ENCODE measurements at places on chromosomes 1 and 21.
A peak's percentile ranks its signal among the peaks of the same experiment; 100 is the strongest.

DNA sequence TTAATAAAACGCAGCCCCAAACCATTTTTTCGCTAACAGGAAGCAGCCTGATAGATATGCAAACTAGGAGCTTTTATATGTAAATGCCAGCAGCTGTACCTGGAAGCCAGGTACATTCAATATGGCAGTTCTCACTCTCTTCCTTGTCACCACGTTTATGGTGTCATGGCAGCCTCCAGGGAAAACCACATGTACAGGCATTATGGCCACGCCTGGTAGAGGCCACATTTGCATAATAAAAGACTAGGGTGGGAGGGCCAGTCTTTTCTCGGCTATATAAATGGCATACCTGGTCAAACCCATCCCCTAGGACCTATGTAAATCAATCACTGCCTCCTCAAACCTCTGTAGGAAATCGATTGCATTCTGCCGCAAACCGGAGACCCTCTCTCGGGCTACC lies 247.5 kb downstream of the NEGR1 start:
- DNase-seq = no peak

DNA sequence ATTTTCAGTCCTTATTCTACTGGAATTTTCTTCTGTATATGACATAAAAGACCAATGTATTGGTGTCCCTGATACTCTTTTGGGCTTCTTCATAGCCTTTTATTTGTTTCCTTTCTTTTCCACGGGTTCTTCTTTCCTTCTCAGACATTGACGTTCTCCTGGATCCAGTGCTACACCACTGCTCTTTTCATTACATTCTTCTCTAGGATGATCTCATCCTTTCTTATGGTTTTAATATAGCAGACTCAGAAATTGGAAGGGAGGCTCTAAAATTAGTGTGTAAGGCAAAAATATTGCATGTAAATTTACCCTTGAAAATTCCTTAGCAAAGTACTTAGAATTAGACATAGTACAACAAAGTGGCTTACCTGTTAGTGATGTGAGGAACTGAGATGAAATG lies 65.3 kb downstream of the SELENOF start:
- DNase-seq = no peak

DNA sequence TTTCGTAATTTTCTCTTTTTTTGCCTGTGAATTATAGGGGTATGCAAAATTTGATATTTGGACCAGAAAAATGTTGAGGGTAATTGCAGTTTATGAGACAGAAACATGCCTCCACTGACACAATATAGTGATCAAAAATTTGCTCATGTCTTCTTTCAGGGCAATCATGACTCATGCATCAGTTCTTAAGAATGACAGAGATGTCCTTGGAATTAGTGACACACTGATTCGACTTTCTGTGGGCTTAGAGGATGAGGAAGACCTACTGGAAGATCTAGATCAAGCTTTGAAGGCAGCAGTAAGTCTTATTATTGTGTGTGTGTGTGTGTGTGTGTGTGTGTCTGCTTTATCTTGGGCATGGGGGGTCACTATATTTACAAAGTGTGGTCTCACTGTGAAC lies 27.5 kb downstream of the CTH start:
- no peak for DNase-seq

GRCh38 chr1:164560121-164560541 lies 1.1 kb downstream of the PBX1 start:
- no peak for DNase-seq

GRCh38 chr1:8555582-8555981 lies 237.7 kb downstream of the SLC45A1 start:
- DNase-seq = no peak

DNA sequence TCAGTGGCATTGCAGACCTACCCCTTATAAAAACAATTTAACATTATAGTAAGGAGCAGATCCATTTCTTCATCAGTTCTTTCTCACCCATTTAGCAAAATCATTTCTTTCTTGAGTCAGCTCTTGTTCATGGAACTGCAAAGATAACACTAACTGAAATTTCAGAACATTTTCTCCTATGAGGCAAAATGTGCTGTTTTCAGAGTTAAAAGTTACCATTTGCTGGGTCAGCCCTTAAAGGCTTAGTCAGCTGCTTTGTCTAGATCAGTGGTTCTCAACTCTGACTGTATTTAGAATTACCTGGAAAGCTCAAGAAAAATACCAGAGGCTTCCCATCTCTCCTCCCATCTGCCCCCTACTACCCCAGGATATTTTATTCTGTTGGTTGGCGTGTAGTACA lies 12.2 kb downstream of the METTL13 start:
- no peak for DNase-seq

DNA sequence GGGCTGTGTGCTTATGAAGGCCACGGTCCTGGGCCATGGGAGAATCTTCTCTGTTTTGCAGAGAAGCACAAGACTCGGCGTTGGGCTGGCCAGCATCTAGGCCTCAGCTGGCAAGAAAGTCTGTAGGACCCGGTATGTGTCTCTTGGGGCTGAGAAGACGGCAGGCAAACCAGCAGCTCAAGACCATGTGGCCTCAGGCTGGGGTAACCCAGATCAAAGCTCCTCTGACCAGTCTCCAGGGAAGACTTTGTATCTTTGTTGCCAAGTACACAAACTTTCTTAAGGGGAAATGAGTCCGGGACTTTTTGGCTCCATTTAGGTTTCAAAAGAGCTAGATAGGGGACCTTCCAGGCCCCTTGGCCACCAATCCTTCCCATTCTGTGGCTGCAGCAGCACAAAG lies 60.1 kb downstream of the PTP4A2 start:
- no peak for DNase-seq

- DNase-seq = no peak
Measured at GRCh38 chr1:220563564-220563963, 35.6 kb downstream of the MARK1 start.

GRCh38 chr1:72050551-72050950 lies 231.8 kb downstream of the NEGR1 start:
- no peak for DNase-seq

- peak; percentile 21 for DNase-seq
Measured at GRCh38 chr1:196723325-196724185, 51.1 kb upstream of the CFHR3 start.

- DNase-seq = peak; percentile 72
Measured at GRCh38 chr1:27136998-27137542, 17.9 kb downstream of the SLC9A1 start.

- DNase-seq = no peak
Measured at GRCh38 chr1:67619080-67619479, 65.9 kb upstream of the GADD45A start.

GRCh38 chr1:13699936-13700520 lies at the start of gene PRDM2:
Gene PRDM2, plus strand, starts transcription at chr1:13700188. Its CDS starts 15,418 bp downstream, at chr1:13715606.
- DNase-seq = peak; percentile 56

GRCh38 chr1:45272913-45273371 lies 53.8 kb upstream of the HPDL start:
- DNase-seq = no peak

DNA sequence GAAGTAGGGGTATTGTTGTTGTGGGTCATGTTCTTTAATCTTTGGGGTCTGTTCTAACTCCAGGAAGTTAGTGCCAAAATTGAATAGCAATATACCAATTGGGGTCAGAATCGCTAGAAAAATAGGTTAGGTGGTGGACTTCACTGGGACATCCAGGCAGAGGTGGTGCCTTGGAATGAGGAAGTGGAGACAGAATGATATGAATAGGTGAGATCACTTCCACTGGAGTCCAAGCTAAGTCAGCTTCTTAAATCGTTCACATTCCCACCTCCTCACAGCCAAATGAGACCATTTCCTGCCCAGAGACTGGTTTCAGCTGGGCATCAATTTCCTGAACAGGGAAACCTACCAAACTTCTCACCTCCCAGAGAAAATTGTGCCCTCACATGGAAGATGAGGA lies 137.8 kb upstream of the RAB4A start:
- no peak for DNase-seq

- DNase-seq = no peak
Measured at GRCh38 chr1:72763481-72763880, 481.1 kb upstream of the NEGR1 start.

- no peak for DNase-seq
Measured at GRCh38 chr1:85085417-85085816, 37.1 kb upstream of the MCOLN3 start.

DNA sequence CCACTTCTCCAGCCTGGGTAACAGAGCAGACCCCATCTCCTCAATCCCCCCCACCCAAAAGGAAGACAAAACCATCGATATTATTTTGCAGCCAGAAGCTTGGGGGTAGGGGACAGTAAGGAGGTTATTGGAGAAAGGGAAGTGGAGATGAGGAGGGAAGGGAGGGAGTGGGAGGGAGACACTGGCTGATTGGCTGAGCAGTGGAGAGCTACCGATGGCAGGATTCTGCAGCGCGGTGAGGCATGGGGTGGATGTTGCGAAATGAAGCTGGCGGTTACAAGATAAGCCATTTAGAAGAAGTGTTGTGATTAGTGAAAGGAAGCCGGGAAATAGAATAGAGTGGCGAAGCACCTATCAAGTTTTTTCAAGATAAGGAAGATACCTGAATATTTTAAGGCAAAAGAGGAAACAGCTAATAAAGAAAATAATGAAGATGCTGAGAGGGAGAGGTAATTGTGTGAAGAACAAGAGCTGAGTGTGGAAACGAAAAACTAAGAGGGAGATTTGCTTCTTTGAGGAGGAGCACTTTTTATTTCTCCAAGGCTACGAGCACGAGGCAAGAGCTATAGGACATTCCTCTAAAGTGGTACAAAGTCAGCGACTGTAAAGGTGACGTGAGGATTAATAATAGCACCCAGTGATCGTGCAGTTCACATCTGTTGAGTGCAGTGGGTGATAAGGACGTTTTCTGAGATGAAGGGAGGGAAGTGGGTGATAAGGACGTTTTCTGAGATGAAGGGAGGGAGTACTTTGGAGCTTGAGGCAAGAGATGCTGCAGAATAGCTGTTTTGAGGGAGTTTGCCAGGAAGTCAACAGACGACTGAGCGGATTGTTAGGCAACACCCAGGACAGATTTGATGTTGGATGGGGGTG lies 103.2 kb upstream of the KIF26B start:
- DNase-seq = peak; percentile 11

- DNase-seq = no peak
Measured at GRCh38 chr1:33443705-33444180, 12.8 kb upstream of the PHC2 start.

GRCh38 chr1:238681021-238681420 lies 705.3 kb upstream of the CHRM3 start:
- no peak for DNase-seq

- no peak for DNase-seq
Measured at GRCh38 chr1:204973449-204973848, 69.6 kb upstream of the CNTN2 start.
